ENCODE measurements at places on chromosomes 6 and 20.

DNA sequence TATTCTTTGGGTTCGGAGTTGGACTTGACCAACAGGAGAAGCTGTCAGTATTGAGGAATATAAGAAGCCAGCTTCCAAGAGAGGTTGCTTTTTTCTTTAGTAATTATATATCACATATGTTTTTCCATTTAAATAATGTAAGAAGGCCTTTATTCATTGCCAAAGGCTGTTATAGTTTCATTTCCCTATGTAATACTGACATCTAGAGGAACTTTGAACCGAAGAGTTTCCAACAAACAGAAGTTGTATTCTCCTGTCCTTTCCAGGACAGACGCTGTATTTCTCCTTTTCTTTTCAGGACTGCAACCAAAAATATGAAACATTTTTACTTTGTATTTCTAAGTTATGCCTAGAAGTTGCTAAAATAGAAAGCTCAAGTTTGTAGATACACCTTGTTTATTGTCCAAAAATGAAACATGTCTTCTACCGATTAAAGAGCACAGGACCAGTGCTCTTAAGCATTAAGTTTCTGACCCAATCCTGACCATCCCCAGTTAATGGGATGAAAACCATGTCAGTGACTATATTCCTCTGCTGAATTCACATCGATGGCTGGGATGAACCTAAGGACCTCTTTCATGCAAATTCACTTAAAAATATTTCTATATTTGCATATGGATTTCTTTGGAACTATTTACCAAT is 55.1 kb downstream of the MYLK4 start:
- no peak for DNase-seq

DNA sequence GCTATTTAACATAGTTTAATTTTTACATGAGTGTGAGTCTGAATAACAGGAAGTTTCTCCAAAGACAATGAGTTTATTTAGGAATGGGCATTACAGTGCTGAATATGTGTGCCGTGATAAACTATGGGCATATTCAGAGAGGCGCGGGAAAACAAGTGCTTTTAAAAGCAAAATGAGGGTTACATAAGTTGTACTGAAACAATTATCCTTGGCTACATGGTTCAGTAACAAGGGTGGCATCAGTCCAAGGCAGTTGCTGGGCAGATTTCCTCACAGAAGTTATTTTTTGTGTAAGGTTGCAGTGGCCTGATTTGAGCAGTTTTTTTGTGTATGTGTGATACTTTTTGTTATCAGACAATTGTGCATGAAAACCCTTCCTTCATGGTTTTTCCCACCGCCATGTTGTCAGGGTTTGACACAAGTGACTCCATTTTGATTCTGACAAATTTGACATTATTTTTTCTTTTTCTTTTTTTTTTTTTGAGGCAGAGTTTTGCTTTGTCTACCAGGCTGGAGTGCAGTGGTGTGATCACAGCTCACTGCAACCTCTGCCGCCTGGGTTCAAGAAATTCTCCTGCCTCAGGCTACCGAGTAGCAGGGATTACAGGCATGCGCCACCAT is 22.3 kb upstream of the PXDC1 start:
- no peak for DNase-seq

- peak; percentile 81 for DNase-seq
Observed at GRCh38 chr20:1171461-1172093, 13.2 kb downstream of the TMEM74B start.

GRCh38 chr20:1946762-1947534 is 46.9 kb downstream of the PDYN start:
- DNase-seq = peak; percentile 85

GRCh38 chr6:144405163-144405562 is 120.0 kb downstream of the UTRN start:
- no peak for DNase-seq

GRCh38 chr20:44609006-44609515 is 26.7 kb downstream of the PKIG start:
- no peak for DNase-seq

DNA sequence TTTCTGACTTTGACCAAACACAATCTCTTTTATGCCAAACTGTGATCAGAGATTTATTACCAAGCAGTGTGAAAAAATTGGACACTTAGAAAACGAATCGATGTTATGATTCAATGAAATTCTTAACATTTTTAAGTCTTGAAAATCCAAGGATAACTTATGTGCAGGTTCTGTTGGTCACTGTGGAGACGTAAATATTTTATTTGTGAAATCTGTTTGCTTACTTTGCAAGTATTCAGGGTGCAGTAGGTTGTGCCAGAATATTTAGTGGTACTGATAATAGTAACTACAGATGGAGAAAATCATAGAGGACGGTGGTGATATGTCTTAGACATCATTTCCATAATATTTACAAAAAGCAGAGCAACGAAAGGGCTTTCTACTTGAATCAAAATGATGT is 97.3 kb downstream of the BMP2 start:
- DNase-seq = no peak

- DNase-seq = no peak
Observed at GRCh38 chr20:41380551-41381193, 14.1 kb upstream of the EMILIN3 start.

DNA sequence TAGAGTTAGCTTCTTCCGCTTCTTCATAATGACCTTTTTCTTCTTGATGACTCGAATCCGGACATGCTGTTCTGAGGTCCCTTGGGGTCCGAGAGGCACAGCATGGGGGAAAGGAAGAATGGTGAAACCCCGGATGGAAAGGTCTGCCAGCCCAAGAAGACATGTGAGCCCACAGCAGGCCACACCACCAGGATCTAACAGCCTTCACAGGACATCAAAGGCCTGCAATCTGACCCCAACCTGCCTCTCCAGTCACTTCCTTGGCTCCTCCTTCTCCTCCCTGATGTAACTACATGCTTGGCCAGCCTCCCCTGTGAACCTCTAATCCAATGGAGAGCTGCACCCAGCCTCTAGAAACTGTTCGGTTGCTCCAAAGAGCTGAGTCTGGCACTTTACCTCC is 1.6 kb downstream of the CPXM1 start:
- no peak for DNase-seq

- no peak for DNase-seq
Observed at GRCh38 chr6:42131531-42131930, 10.9 kb downstream of the C6orf132 start.

GRCh38 chr6:9499709-9500108 is 915.2 kb downstream of the TFAP2A start:
- DNase-seq = no peak

- no peak for DNase-seq
Observed at GRCh38 chr6:31128093-31128676, 7.9 kb upstream of the CDSN start.

- no peak for DNase-seq
Observed at GRCh38 chr20:51889466-51889865, 87.1 kb upstream of the SALL4 start.

GRCh38 chr20:51574248-51575033 is 31.9 kb upstream of the NFATC2 start:
- no peak for DNase-seq

DNA sequence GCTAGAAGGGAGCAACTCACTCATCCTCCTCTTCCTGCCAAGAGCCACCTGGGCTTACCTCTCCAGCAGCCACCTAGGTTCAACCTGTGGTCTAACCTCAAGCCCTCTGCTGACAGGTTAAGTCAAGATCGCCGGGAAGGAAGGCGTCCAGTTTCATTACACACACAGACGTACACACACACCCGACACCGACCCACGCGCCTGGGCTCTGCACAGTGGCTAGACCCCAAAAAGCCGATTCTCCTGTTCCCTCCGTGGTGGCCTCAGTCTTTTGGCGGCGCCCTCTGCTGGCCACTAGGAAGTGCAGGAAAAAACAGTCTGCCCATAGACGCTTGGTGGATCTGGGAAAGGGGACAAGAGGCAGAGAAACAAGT is 52.8 kb downstream of the MRPL14 start:
- peak; percentile 85 for DNase-seq

GRCh38 chr20:44215125-44215524 is 4.6 kb upstream of the OSER1 start:
- peak; percentile 67 for DNase-seq

- no peak for DNase-seq
Observed at GRCh38 chr6:167137081-167137480, 14.2 kb downstream of the CCR6 start.

GRCh38 chr20:63394069-63394919 is 33.1 kb upstream of the CHRNA4 start:
- DNase-seq = no peak

GRCh38 chr6:16635810-16636602 is 125.3 kb downstream of the ATXN1 start:
- no peak for DNase-seq

GRCh38 chr6:144786825-144787224 is 501.7 kb downstream of the UTRN start:
- no peak for DNase-seq

DNA sequence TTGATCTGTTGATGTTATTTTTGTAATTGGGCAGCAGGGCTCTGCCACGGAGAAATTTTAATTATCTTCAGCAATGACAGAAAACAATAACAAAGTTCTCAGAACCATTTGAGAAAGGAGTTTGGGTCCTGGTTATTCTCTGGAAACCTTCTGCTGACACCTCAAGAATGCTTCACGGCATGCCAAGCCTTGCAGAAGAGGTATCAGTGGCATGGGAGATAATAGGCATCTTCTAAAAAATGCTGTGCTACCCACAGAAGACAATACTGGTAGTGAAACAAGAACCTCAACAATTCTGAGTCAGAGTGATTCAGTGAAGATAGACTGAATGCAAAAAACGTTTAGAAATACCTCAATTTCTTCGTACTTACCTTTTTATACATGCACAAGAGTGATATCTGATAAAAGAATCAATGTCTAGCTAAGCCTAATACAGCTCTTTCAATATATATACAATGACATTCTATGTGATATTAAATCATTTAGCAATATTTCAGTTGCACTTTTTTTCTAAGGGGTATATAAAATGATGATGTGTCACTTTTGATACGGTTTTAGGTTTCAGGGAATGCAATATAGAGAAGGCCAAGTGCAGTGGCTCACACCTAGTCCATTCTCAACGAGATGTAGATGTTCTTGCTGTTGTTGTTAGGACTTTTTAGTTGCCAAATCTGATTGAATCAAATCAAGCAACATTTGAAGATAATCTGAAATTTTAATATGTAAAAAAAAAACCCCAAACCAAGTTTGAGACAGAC is 110.4 kb upstream of the COL21A1 start:
- no peak for DNase-seq

- no peak for DNase-seq
Observed at GRCh38 chr20:34328928-34329677, 25.9 kb upstream of the AHCY start.

DNA sequence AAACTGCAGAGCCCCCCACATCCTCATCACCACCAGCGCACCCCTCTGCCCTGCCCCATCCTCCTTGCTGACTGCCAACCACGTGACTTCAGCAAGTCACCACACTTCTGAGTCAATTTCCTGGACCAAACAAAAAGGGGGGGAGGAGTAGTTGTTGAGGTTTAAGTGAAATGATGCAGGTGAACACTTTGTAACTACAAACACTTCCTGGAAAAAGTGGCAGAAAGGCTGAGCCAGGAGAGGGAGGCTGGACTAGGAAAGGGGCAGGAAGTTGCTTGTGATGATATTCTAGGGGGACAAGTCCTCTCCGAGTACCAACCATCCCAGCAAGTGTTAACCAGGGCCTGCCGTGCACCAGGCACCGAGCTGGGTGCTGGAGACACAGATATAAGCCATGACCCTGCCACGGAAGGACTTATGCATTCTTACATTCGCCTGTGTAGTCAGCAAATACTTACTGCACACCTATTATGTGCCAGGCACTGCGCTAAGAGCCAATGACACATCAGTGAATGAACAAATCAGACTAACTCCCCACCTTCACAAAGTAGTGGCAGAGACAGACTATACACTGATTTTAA is 67.3 kb downstream of the PREX1 start:
- DNase-seq = no peak

DNA sequence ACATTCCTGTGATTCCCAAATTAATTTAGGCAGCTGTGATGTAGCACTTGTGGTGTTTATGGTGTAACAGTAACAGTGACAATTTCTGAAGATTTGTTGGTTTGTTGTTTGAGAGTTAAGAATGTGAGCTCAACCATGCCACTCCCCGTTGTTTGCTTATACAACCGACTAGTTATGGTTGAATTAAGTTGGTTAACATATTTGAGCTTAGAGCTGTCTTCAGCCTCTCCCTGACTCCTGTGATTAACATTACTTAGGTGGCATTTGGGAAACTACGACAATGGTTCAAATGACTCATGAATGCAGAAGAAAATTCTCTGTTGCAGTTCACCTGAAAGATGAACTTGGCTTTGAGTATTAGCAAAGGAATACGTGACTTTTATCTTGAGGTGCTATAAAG is 35.9 kb upstream of the PRL start:
- DNase-seq = no peak

Measured in ecto neural progenitor cell (in vitro differentiated cells).